ENCODE measurements at places on chromosomes 5 and 9. TPM values are rescaled to one million over a fixed set of nuclear protein-coding genes. Genes with fewer than 3 reads are reported as not detected.

Gene PCDHB15
- total RNA-seq: 0.15 TPM

Gene ASB6
- total RNA-seq: 24.0 TPM

Gene SHISAL2B
- not detected for total RNA-seq

Gene EFNA5
- total RNA-seq: 2.9 TPM

Gene CAVIN4
- 0.94 TPM for total RNA-seq

Gene FOXE1
- total RNA-seq: not detected

Gene PCDHGA9
- 1.2 TPM for total RNA-seq

Gene PRXL2C
- 19.4 TPM for total RNA-seq

Gene FST
- total RNA-seq: 13.3 TPM

Gene IFNA4
- not detected for total RNA-seq

Gene GGTA1
- 0.13 TPM for total RNA-seq

Gene THBS4
- total RNA-seq: not detected

Gene ANKRD20A1
- not detected for total RNA-seq

Gene GMCL2
- total RNA-seq: not detected

Gene PCDHGC4
- 0.44 TPM for total RNA-seq

Gene EGFL7
- 1,153 TPM for total RNA-seq

Gene ABCA1
- 5.6 TPM for total RNA-seq

Gene MZB1
- not detected for total RNA-seq

Gene LCN12
- total RNA-seq: not detected

Gene NUTM2F
- total RNA-seq: not detected

Gene SLC34A1
- total RNA-seq: not detected

Gene CXCL14
- not detected for total RNA-seq

Gene PCDHB11
- not detected for total RNA-seq

Gene TNFSF15
- total RNA-seq: 0.13 TPM

Gene SAXO1
- total RNA-seq: not detected

Gene ALDH7A1
- total RNA-seq: 15.8 TPM

Gene ST8SIA4
- total RNA-seq: 2.6 TPM

Gene PCDHB16
- total RNA-seq: 0.25 TPM

Gene GPR21
- total RNA-seq: not detected

Gene ANKRD18B
- 0.34 TPM for total RNA-seq
